ENCODE measurements at places on chromosomes 3 and 15.

GRCh38 chr3:8752832-8753231 is 16.6 kb downstream of the OXTR start:
- H3K4me3 ChIP-seq, result no peak overlapping the region
- H3K27ac ChIP-seq, result no peak overlapping the region
- H3K27me3 ChIP-seq, result no peaks in the 10 kb centered on the region
- no peak for DNase-seq

DNA sequence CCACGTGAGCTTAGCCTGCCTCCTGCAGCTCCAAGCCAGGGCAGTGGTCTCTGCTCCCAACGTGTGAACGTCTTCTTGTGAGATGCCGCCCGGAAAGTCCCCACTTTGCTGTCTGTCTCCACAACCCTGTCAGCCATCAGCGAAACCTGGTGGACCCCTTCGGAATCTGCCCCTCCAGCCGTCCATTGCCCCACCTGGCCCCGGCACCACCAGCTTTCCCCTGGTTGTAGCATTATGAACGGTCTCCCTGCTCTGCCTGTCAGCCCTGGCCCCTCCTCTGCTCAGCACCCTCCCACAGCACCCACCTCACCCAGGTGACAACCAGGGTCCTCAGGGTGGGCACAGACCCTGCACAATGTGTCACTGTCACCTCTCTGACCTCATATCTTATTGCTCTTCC is 71.1 kb downstream of the HMCES start:
- no peak overlapping the region for H3K27ac ChIP-seq
- no peak for DNase-seq
- H3K36me3 ChIP-seq, result no peaks in the 10 kb centered on the region
- H3K4me1 ChIP-seq, result no peaks in the 10 kb centered on the region
- H3K27me3 ChIP-seq, result no peaks in the 10 kb centered on the region

- no peaks in the 10 kb centered on the region for H3K36me3 ChIP-seq
- H3K27me3 ChIP-seq, result no peaks in the 10 kb centered on the region
- H3K27ac ChIP-seq, result no peak overlapping the region
- DNase-seq, result no peak
- no peak overlapping the region for H3K4me3 ChIP-seq
These were observed 427.0 kb upstream of the RARB start for GRCh38 chr3:25000971-25001591.

DNA sequence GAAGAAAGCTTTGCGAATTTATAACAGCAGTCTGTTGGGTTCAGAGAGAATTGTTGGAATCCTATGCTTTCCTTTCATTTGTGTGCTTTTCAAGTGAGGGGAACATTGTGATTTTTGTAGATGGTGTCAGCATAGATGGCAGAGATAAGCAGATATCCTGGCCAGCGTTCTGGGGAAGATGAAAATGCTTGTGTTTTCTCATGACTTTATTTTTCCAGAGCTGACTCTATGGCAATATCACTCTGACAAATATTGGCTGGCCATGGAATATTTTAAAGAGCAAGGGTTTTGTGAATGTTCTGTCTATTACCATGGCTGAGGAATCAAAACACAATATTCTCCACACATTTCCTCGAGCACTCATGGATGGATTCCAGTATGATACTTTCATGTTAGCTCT is 108.8 kb downstream of the MITF start:
- no peak overlapping the region for H3K4me3 ChIP-seq
- H3K27ac ChIP-seq, result no peak overlapping the region
- no peaks in the 10 kb centered on the region for H3K4me1 ChIP-seq
- H3K36me3 ChIP-seq, result no peaks in the 10 kb centered on the region
- no peak for DNase-seq

DNA sequence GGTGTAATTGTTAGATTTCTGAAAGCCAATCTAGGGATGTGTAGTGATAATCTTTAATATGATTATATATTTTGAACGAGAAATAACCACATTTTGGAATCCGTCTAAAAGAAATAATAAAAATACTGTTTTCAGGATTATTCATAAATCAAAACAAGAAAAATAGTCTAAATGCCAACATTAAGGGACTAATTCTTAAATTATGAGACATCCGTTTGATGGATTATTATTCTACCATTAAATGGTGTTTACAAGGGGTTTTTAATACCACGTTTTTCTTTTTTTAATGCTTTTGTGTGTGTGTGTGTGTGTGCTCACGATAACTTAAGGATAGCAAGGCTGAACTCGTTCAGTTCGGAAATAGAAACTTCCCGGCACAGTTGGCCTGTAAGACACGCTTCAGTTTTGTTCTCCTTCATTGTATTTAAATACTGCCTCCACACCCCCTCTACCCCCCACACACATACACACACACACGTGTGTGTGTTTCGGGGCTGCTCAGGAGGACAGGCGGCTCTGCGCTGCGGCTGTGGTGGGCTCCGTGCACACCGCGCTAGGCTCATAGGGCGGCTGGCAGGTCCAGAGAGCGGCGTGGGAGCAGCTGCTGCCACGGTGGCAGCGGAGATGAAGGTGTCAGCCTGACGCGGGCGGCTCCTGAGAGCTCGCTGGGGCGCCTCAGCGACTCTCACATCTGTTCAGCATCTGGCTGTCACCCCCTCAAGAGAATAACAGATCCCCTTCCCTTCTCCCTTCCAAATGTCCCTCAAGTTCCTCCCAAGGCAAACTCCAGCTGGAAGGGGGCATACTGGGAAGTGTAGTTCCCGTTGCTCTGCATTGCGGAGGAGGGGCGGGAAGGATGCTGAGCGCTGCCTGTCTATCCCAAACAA is 23.0 kb upstream of the ANP32A start:
- no peak for DNase-seq
- peaks cover 19% of the 10 kb centered on the region for H3K27me3 ChIP-seq
- no peak overlapping the region for H3K27ac ChIP-seq
- peaks cover 7% of the 10 kb centered on the region for H3K4me1 ChIP-seq
- no peaks in the 10 kb centered on the region for H3K36me3 ChIP-seq

- peaks cover 43% of the 10 kb centered on the region for H3K36me3 ChIP-seq
- no peak overlapping the region for H3K27ac ChIP-seq
- H3K4me3 ChIP-seq, result no peak overlapping the region
- no peak for DNase-seq
- H3K4me1 ChIP-seq, result no peaks in the 10 kb centered on the region
- no peaks in the 10 kb centered on the region for H3K27me3 ChIP-seq
These were observed 109.8 kb downstream of the XRN1 start for GRCh38 chr3:142337994-142338393.

DNA sequence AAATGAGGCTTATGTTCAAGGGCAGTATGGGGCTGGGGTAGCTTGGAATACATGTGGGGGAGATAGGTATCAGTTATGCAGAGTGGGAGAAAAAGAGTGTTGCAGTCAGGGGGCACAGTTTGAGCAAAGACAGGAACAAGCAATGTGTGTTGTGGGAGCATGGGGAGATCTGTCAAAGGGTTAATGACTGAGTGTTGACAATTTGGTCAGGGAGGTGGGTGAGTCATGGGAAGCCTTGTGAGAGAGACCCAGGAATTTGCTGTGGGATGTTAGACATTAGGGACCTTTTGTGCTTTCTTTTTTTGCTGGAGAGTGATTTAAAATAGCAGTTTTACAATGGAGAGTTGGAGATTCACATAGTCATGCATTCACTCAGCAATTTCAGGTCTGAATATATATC is 221.6 kb upstream of the NR2E3 start:
- H3K4me1 ChIP-seq, result no peaks in the 10 kb centered on the region
- no peak overlapping the region for H3K4me3 ChIP-seq
- H3K27me3 ChIP-seq, result no peaks in the 10 kb centered on the region

DNA sequence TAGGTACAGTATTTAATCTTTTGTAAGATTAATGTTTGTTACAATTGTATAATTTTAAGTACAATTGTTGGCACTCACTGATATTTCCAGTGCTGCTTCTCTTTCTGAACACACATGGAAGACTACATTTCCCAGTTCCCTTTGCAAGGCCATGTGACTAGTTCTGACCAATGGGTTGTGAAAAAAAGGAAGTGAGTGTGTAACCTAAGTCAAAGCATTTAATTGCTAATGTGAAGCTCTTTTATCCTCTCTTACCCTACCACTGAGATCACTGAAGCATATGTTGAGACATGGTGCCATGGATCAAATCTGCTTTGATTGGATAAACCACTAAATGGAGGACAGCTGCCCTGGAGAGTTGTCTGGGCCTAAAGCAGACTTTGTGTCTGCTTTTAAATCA is 83.9 kb upstream of the PLXND1 start:
- H3K4me1 ChIP-seq, result no peaks in the 10 kb centered on the region
- H3K27me3 ChIP-seq, result no peaks in the 10 kb centered on the region
- no peak overlapping the region for H3K4me3 ChIP-seq
- H3K27ac ChIP-seq, result no peak overlapping the region

GRCh38 chr3:65303431-65303830 is 615.6 kb upstream of the ADAMTS9 start:
- H3K27me3 ChIP-seq, result no peaks in the 10 kb centered on the region
- DNase-seq, result no peak
- H3K36me3 ChIP-seq, result no peaks in the 10 kb centered on the region
- no peak overlapping the region for H3K4me3 ChIP-seq
- H3K4me1 ChIP-seq, result no peaks in the 10 kb centered on the region

DNA sequence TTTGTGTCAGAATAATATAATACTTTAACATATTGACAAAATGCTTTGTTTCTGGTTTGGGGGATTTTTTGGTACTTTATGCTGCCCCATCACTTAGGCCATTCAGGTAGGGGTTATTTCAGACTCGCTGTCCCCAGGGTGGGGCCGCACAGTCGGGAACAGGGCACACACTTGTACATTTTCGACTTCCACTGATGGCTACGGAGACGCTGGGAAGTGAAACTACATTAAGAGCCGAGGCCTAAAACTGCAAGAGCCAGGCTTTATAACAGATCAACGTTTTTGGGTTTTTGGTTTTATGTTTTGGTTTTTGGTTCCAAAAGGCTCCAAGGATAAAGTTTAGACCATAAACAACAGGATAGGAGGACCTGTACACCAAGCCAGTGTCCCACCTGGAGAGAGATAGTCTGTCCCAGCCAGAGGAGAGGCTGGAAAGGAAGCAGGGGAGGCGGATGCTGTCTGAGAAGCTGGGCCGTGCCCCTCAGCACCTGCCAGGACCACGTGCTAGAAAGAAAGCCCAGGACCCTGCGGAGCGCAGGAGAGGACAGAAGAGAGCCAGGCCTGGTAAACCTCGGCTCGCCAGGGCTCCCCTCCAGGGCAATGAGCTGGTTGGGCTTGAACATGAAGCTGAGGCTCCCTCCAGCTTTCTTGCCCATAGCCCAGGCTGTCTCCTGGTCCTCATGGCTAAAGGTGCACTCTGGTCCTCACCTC is 111.7 kb downstream of the CHSY1 start:
- no peak overlapping the region for H3K4me3 ChIP-seq
- no peaks in the 10 kb centered on the region for H3K36me3 ChIP-seq
- no peaks in the 10 kb centered on the region for H3K4me1 ChIP-seq
- no peaks in the 10 kb centered on the region for H3K27me3 ChIP-seq

- no peak for DNase-seq
- no peaks in the 10 kb centered on the region for H3K27me3 ChIP-seq
- H3K27ac ChIP-seq, result no peak overlapping the region
- no peaks in the 10 kb centered on the region for H3K36me3 ChIP-seq
- H3K4me3 ChIP-seq, result no peak overlapping the region
- no peaks in the 10 kb centered on the region for H3K4me1 ChIP-seq
These were observed 77.1 kb upstream of the PRR23E start for GRCh38 chr3:127115691-127116351.

- H3K36me3 ChIP-seq, result no peaks in the 10 kb centered on the region
- no peaks in the 10 kb centered on the region for H3K4me1 ChIP-seq
- no peak for DNase-seq
- no peak overlapping the region for H3K4me3 ChIP-seq
- no peak overlapping the region for H3K27ac ChIP-seq
These were observed 227.5 kb downstream of the DTWD1 start for GRCh38 chr15:49848282-49848724.

- no peaks in the 10 kb centered on the region for H3K36me3 ChIP-seq
- no peak for DNase-seq
- no peaks in the 10 kb centered on the region for H3K27me3 ChIP-seq
- no peaks in the 10 kb centered on the region for H3K4me1 ChIP-seq
- no peak overlapping the region for H3K4me3 ChIP-seq
These were observed 83.6 kb downstream of the HMG20A start for GRCh38 chr15:77504306-77504705.

GRCh38 chr3:110016235-110016815 is 679.0 kb upstream of the DPPA4 start:
- peaks cover 3% of the 10 kb centered on the region for H3K4me1 ChIP-seq
- H3K27me3 ChIP-seq, result no peaks in the 10 kb centered on the region
- no peak for DNase-seq
- H3K4me3 ChIP-seq, result no peak overlapping the region
- no peak overlapping the region for H3K27ac ChIP-seq

GRCh38 chr3:150220041-150220440 is 188.1 kb upstream of the TSC22D2 start:
- no peak for DNase-seq
- H3K4me1 ChIP-seq, result peaks cover 3% of the 10 kb centered on the region
- H3K27me3 ChIP-seq, result peaks cover 4% of the 10 kb centered on the region
- H3K4me3 ChIP-seq, result no peak overlapping the region
- no peaks in the 10 kb centered on the region for H3K36me3 ChIP-seq

GRCh38 chr3:120762615-120763014 is 20.1 kb downstream of the GTF2E1 start:
- no peak overlapping the region for H3K27ac ChIP-seq
- no peak overlapping the region for H3K4me3 ChIP-seq
- H3K4me1 ChIP-seq, result no peaks in the 10 kb centered on the region
- no peaks in the 10 kb centered on the region for H3K27me3 ChIP-seq
- DNase-seq, result no peak

- no peaks in the 10 kb centered on the region for H3K27me3 ChIP-seq
- no peaks in the 10 kb centered on the region for H3K36me3 ChIP-seq
- H3K4me3 ChIP-seq, result no peak overlapping the region
These were observed 123.3 kb downstream of the MYLK start for GRCh38 chr3:123760817-123761216.

GRCh38 chr3:23735535-23736326 is 70.0 kb upstream of the UBE2E1 start:
- no peaks in the 10 kb centered on the region for H3K36me3 ChIP-seq
- no peaks in the 10 kb centered on the region for H3K27me3 ChIP-seq
- no peak overlapping the region for H3K4me3 ChIP-seq
- no peaks in the 10 kb centered on the region for H3K4me1 ChIP-seq
- no peak for DNase-seq

DNA sequence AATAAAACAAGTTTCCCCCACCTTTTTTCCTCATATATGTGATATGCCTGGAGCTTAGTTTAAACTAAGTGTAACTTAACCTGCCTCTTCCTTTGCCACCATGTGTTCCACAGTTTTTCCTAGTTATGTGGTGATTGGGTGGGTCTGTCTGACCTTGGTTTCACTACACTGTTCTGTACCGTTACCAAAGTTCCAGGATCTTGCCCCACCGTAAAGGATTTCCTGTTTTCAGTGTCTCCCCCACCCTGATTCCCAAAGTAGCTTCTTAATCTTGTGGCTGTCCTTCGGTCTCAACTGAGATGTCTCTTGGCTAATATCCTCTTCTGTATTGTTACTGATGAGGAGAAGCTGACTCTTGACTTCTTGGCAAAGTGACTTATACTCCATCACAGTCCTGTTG is 6.4 kb upstream of the MGA start:
- H3K36me3 ChIP-seq, result no peaks in the 10 kb centered on the region
- H3K27me3 ChIP-seq, result no peaks in the 10 kb centered on the region
- no peak for DNase-seq
